NCI-H1436 (cell line): ENCODE measurements at places on chromosomes 2 and 18.
A peak's percentile ranks its signal among the peaks of the same experiment; 100 is the strongest.

- peak; percentile 72 for DNase-seq
These were observed 153.3 kb downstream of the RAPGEF4 start for GRCh38 chr2:172888714-172889669.

- DNase-seq = no peak
These were observed 7.2 kb downstream of the ACP1 start for GRCh38 chr2:271917-272316.

DNA sequence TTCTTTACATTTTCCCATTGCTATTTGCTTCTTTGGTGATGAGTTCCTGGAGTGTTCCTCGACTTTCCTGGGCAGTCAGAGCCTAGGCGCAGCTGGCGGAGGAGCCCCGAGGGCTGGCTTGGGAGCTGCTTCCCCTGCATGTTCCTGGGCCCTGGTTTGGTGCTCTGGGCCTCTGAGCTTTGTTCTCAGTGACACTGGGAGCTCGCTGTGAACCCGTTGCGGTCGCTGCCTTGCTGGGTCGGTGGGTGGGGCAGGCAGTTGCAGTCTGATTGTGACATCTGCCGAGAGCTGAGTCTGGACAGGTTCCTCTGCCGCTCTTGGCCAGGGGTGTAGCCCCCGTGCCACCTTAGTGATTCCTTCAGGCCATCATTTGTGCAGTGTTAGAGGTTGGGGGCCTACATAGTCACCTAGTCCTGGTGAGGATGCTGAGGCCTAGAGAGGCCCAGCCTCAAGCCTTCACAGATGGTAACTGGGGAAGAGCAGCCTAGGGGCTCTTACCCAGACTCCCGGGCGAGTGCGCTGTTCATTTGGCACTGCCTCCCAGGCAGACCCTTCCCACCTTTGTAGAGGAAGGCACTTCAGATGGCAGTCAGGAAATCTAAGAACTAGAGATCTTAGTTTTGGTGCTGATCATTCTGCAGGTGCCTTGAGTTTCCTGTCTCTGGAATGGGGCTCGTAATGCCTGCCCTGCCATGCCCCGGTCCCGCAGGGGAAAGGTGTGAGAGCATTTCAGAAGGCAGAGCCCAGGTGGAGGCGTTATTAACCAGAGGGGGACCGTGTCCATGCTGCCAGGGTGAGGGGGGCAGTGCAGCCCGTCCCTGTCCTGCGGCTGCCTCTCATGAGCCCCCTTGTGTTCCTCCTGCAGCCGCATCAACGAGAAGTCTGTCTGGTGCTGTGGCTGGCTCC is 8.4 kb downstream of the ASB1 start:
- DNase-seq = no peak

GRCh38 chr2:178521304-178522150 is 41.3 kb downstream of the PLEKHA3 start:
- DNase-seq = no peak

- DNase-seq = no peak
These were observed 4.6 kb downstream of the SERPINB13 start for GRCh38 chr18:63591725-63592124.

GRCh38 chr2:169159686-169160085 is 90.3 kb downstream of the DHRS9 start:
- no peak for DNase-seq

- no peak for DNase-seq
These were observed 54.7 kb upstream of the MBOAT2 start for GRCh38 chr2:9057939-9058761.

DNA sequence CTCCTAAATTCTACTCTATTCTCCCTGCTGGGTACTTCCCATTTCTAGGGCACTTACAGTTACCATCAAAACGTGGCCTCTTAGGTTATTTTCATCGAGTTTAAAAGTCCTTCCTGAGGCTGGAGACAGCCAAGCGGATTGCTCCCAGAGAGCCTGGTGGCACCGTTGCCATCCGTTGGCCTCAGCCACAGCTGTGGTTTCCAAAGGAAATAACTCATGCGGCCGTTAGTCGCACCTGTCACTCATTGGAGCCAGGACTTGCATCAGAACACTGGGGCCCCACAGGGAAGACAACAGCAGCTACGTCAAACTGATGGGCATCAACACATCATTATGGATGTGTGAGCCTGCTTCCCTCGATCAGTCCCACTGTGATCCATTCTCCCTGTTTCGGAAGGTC is 453.4 kb downstream of the BCL11A start:
- no peak for DNase-seq

DNA sequence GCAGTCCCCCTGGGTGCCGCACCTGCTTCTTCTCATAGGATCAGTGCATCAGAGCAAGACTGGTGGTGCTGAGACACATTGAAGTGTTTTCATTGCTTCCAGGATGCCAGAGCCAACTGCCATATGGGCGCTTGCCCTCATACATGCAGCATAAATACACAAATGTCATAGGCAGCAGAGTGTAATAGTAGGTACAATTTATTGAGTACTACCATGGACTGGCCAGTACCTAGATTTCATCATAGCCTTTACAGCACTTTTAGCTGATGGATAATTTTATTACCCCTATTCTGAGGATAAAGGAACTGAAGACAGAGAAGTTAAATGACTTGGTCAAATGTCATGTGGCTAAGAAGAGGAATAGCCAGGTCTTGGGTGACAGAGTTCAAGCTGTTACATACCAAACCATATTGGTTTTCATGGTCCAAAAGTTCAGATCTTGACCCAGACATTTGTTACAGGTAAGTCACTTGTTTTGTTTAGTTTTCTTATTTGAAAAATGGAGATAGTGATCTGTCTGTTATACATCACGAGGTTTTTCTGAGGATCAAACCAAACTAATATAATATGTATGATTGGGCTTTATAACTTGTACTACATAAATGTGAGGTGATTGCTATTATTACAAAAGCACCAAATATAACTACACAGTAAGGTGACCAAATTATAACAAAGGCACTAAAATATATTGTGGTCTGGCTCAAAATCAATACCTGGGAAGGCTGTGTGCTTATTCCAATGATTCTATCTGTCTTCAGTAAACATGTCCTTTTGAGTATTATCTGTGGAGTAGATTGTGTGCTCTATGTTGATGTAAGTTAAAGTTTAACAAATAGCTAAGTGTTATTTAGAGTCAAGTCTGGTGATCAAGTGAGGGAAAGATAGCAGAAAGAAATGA is 151.9 kb upstream of the CYRIA start:
- no peak for DNase-seq

- peak; percentile 55 for DNase-seq
These were observed 97.9 kb upstream of the SERTAD2 start for GRCh38 chr2:64751286-64752260.

GRCh38 chr2:158512323-158512722 is 55.6 kb downstream of the PKP4 start:
- DNase-seq = no peak

- no peak for DNase-seq
These were observed 40.4 kb upstream of the FAM124B start for GRCh38 chr2:224442071-224442967.

DNA sequence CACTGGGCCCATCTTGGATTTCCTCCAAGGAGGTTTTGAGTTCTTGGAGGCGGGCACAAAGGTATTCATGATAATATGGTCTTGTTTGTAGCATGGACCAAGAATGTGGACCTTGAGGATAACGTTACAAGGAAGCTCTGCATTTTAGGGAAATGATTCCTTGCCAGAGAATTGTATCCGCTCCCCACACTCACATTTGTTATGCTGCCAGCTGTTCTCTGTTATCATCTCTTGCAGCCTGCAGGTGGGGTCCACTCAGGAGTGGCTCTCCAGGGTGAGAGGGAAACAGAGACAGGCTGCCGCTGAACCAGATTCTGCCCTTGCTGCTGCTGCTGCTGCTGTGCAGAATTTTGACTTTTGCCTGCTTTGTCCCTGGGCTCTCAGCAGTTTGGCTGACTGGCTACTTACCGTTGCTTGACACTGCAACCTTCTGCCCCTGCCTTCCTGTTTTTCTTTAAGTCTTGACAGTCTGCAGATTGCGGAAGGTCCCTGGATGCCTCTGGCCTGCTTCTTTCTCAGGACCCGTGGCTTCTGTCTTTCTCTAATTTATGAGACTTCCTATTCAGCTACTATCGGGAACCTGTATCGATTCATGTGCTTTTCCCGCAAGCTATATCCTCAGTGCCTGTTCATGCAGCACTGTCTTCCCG is 122.3 kb upstream of the DOCK10 start:
- DNase-seq = no peak

- DNase-seq = no peak
These were observed 61.9 kb downstream of the RRM2 start for GRCh38 chr2:10184421-10184820.

DNA sequence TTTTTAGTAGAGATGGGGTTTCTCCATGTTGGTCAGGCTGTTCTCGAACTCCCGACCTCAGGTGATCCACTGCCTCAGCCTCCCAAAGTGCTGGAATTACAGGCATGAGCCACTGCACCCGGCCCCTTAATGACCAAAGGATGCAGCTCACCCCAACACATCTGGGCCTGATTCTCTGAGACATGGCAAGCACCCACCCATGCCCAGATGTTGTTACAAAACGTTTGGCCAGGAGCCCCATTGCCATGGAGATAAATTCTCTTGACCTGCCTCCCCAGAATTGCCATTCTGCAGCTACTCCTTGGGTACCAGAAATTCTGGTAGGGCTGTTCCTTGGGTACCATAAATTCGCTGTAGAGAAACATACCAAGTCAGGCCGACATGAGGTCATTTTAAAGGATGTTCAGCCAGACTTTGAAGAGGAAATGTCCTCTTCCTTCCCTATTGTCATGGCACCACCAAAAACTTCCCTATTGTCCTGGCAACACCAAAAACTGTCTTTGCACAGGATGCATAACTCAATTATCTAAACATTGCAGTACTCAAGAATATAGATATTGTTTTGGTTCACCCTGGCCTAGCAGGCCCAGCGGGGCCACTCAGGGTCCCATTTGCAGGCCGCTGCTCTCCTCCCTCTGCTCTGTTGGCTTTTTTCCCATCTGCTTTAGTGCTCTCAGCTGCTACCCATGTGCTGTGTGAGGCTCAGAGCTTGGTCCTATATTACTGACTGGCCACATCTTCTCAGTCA is 160.9 kb upstream of the TTC39C start:
- no peak for DNase-seq

GRCh38 chr18:50079571-50080295 is 115.2 kb downstream of the MYO5B start:
- no peak for DNase-seq

- no peak for DNase-seq
These were observed 14.5 kb downstream of the SDC1 start for GRCh38 chr2:20210462-20210861.

DNA sequence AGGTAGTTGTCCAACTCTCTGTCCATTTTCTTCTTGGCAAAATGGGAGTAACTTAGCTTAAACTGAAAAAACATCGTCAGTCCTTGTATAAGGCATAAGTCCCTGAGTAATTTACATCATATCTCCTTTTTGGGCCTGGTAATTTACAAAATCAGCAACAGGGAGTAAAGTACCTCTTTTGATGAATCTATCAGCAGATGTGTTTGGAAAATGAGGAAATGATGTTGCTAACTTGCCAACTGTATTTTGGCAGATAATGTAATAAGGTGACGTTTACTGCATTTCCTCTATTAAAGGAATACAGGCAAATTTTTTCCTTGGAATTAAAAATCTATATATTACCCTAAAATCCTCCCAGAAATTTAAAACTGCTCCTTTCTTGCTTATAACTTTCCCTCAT is 29.2 kb downstream of the ANKRD44 start:
- no peak for DNase-seq

DNA sequence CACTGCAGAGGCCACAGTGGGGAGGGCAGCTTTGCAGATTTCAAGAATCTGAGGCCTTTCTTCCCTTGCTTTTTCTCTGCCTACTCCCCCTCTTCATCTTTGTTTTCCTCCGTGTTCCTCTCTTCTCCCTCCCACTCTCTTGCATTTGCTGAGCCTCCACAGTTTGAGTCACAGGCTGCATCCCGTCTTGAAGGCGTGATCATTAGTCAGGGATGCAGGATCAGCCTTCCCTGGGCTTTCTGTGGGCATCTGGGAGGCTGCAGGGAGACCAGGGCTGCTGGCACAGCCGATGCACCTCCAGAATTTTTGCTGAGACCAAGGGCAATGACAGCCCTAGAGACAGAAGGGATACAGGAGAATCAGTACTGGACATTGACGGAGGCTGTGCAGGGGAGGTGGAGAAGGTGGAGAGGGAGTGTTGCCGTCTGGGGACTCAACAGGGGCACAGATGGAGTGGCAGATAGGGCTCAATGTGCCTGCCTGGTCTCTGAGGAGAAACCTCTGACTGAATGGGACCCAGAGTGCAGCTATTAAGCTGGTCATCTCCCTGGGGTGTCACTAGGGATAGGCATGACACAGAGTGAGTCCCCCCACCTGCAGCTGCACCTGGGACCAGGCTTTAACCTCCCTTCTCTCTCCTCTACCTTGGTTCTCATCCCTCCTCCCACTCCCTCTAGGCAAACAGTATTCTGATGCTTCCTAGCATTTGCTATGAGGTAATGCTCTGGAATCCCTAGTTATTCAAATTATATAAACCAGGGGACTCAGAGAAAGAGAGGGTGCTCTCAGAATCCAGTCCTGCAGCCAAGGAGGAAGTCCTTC is 29.0 kb upstream of the DNAJC27 start:
- no peak for DNase-seq

- DNase-seq = no peak
These were observed 15.7 kb downstream of the GPR35 start for GRCh38 chr2:240640939-240641338.

DNA sequence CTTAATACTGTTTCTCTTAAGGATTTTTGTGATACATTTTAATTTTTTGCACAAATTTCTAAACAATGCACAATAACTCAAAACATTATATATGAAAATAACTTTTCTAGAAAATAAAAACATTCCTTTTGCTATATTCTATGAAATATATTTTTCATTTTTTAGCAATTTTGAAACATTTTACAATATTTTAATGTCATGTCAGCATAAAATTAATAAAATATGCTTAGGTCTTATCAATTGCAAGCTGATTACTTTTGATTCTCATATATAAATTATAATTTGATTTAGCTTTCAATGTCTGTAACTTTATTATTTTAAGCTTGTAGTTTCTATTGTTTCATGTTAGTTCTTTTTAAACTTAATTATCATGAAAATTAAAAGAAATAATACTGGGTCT is 898.7 kb downstream of the TMEM182 start:
- DNase-seq = no peak

DNA sequence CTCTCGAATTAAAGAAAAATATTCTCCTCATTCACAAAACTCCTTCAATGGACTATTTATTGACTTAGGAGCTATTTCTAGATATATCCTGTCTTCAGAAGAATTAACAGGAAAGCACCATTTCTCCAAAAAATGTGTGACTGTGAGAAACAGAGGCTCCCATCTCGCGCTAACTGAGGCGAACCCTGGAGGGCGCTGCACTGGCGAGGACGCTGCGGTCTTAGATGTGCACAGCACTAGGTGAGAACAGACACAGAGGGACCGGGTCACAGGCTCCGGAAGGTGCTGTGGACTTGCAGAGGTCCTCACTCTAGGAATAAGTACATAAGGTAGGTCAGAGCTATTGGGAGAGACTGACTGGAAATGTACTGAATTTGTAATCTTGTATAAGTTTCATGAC is 229.7 kb upstream of the SLC35G4 start:
- DNase-seq = no peak

GRCh38 chr2:69577467-69578197 is 65.9 kb downstream of the AAK1 start:
- no peak for DNase-seq

GRCh38 chr2:23541503-23542229 is 156.7 kb downstream of the KLHL29 start:
- peak; percentile 87 for DNase-seq
